ENCODE measurements at places on chromosomes 11 and 22.

DNA sequence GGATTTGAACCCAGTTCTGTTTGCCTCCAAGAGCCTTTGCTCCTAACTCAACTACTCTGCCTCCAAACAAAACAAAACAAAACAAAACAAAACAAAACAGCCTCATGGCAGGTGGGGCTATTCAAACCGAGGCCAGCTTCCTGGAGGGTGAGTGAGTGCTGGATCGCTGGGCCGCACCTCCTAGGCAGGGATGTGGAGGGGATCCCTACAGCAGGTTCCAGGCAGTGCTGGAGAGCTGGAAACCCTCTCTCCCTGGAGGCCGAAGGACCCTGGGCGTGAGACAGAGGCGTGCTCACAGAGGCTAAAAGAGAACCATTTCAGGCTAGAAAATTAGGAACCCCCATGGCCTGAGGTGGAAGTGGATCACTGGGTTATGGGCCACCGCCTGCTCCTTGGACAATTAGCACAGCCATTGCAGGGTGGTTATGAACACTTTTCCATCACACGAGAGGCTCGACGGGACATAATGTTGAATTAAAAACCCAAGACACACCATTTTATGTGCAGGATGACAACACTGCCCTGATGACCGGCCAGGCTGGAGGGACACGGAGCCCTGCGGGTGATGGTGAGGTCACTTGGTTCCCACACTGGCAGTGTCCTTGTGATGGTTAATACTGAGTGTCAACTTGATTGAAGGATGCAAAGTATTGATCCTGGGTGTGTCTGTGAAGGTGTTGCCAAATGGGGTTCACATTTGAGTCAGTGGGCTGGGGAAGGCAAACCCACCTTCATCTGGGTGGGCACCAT is 35.2 kb downstream of the SHISAL1 start:
- DNase-seq: no peak

- no peak for DNase-seq
Measured at GRCh38 chr11:19225123-19225522, 15.6 kb downstream of the E2F8 start.

DNA sequence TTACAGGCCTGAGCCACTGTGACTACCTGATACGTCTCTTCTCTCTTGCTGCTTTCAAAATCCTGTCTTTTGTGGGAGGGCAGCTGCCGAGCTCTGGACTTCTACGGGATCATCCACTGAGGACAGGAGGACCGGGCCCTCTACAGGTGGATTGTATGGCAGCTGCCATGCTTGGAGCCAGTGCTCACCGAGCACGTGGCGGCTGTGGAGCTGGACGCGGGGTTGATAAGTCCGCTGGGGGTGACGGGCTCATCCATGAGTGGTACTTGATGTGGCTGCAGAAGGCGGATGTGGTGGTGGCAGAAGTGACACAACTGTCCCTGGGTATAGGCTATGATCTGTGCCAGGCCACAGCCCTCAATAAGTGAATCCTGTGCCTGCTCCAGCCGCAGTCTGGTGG is 1.8 kb upstream of the CYP2D6 start:
- DNase-seq: no peak

- DNase-seq: no peak
Measured at GRCh38 chr22:20392983-20393704, 807 bp upstream of the ZNF74 start.

DNA sequence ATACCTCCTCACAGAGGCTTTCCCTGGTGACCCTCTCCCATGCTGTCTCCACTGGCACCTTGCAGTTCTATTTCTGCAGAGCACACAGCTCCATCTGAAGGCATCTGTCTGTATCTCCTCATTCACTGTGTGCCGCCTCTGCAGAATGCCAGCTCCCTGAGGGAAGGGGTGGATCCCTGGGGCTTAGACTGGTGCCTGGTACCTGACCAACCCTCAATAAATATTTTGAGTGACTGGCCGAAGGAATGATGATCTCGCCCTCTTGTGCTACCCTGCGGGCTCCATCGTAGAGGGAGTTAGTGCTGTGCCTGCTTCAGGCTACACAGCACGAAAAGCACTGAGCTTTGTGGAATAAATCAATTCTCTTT is 1.6 kb downstream of the CBX7 start:
- DNase-seq: no peak

DNA sequence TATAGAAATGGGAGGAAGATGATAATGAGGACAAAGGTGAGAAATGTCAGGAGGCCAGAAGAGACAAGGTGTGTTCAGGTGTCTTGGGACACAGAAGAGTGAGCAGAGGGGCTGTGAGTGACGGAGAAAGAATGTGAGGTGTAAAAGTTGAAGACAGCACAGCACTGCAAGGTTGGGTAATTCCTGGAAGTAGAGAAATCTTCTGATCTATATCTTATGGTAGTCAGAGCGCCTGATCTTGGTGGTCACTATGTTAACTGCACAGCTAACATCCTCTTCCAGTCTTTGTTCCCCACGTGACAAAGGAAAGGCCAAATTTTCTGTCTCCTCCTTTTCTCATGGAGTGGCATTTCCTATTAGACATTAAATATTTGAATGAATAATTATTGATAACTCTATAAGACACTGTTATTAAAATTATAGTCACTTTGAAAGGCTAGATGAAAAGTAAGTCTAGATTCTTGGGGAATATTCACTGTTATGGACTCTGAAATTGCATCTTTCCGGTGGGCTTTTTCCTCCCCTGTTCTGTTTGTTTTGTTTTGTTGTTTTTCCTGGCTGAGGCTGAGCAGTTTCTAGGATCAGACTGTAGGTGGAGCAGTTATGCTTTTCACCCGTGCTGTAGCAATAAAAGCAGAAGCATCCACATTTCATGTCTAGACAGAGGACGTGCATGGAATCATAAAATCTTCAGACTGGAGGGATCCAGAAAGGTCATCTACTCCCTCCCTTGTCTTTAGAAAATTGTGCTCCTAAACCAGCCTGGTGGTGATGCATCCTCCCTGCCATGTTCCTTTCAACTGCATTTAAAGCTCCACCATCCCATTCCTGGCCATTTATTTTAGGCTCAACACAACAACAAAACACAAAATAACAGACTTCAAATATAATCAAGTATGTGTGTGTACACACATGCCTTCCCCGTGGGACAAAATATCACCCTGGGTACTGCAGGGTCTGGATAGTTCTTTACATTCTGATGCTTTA is 26.6 kb downstream of the SC5D start:
- no peak for DNase-seq
